ENCODE measurements at places on chromosomes 2 and 18.

- no peak for DNase-seq
These were observed 48.6 kb upstream of the SEC11C start for GRCh38 chr18:59090966-59091603.

- DNase-seq: no peak
These were observed 14.0 kb downstream of the MBD2 start for GRCh38 chr18:54210463-54210862.

DNA sequence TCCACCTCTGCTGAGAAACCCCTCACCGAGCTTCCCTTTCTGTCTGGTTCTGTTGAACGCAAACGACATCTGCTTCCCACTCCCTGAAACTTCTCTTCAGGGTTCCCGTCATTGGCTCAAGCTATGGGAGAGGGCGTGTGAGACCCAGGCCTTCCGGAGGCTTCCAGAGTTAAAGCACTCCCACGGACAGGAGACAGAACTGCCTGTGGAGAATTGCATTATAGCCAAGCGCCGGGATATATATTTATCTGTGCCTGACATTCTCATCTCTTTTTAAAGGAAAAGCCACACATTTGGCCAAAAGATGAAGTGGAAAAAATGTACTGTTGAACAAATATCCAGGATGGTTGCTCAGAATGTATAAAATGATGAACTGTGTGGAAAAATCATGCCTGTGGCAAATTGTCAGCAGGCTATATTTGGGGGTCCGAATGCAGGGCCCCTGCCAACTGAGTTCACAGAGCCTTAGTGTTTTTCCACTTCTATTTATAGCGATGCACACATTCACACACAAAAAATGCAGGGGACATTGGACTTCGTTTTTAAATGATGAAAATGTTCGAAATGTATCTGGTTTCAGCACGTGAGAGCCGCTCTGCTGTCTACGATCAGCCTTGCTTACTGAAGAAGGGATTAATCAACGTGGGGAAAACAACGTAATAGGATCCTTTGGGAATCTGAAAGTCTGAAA, 59.5 kb downstream of the E2F6 start:
- DNase-seq: peak; percentile 21

DNA sequence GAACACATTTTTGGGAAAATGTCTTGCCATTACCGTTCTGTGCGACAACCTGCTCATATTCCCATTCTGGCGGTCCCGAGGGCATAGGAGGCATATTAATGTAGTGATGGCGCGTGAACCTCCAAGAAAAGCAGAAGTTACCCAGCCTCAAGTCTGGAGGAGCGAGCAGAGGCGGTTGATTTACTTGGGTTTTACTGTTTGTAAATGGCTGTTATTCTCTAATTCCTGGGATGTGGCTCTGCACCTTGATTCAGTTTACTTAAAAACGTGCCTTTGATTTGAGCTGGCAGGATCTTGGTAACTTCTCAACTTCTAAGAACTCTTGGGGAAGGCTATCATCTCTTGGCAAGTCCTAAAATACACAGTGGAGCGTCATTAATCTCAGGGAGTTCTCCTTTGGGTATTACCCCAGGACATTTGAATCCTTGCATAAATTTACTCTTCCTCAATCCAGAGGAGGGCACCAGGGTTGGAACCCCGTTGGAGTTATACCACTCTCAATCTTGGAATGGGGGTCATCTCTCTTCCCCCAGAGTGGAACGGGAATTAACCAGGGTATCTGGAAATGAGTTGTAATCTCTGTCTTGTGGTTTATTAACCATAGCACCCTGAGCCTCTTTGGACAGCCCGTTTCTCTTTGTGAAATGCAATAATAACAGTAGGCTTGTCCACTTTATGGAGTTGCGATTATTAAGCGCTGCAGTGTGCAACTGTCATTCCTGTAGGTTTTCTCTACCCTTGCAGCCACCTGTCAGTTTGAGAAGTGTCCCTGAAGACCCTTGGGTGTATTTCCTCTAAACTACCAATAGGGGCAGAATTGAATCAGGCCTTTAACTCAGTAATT, 2.1 kb downstream of the HK2 start:
- DNase-seq: peak; percentile 56

DNA sequence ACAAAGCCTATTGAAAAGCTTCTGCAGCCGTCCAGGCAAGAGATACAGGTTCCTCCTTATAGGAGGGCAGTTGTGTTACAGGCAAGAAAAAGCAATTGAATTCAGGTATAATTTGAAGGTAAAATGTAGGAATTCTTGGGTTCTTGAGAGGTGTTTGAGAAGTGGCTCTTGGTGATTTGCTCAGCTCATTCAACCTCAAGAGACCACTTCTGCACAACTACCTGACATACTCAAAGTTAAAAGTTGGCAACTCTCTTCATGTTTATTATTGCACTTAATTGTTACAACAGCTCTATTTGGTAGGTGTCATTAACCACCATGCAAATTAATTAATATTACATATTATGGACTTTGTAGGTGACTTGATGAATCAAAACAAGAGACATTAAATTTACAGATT, 753.2 kb downstream of the ADCYAP1 start:
- no peak for DNase-seq

GRCh38 chr2:177434475-177434874, 41.9 kb downstream of the AGPS start:
- DNase-seq: no peak
